HepG2 (cell line): ENCODE measurements at places on chromosomes 2 and 18.

- no peak for DNase-seq
Observed at GRCh38 chr2:33764551-33764950, 165.5 kb upstream of the FAM98A start.

DNA sequence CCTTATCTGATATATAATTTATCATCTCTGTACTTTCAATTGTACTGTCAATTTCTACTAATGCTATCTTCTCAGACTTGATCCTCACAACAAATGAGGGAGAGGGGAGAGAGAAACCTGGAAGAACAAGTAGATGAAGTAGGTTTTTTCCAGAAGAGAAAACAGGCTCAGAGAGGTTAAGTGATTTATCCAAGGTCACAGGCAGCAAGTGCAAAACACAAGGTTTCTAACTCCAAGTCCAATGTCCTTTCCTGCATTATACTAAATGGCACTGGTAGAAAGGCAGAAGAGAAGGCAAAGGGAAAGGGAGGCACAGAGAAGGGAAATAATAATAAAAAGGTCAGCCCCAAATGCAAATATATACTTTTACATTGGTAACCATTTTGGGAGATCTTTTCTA is 7.5 kb downstream of the MEX3C start:
- DNase-seq, result no peak

GRCh38 chr2:230441227-230441897 is 25.4 kb downstream of the SP100 start:
- no peak for DNase-seq

DNA sequence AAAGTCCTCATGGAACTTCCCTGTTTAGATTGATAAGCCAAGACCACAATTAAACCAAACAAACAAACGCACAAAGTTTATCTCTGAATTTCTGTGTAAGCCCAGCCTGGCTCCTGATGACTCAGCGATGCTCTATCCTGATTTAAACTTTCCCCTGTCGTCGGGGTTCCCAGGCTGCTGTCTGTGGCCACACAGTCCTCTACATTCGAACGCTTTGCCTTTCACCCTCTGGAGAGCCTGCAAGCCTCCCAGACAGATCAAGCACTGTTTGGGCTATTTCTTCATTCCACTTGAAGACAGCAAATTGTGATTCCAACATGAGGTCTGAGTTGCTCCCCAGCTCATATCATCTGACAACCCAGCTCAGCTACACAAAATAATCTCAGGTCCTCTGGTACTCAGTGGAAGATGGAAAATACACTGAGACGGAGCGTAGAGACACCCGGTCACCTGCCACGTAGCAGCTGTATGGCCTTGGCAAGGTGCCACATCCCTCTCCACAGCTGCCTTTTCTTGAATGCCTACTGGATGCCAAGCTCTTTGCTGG is 51.2 kb downstream of the CYRIA start:
- DNase-seq, result no peak

DNA sequence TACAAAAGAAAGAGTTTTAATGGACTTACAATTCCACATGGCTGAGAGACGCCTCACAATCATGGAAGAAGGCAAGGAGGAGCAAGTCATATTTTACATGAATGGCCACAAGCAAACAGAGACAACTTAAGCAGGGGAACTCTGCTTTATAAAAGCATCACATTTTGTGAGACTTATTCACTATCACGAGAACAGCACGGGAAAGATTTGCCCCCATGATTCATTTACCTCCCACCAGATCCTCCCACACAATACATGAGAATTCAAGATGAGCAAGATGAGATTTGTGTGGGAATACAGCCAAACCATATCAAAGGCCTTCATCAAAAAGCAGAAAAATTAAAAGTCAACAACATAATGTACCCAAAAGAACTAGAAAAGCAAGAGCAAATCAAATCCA is 111.0 kb upstream of the RPRM start:
- DNase-seq, result no peak

- DNase-seq, result no peak
Observed at GRCh38 chr2:154466226-154466625, 232.3 kb upstream of the KCNJ3 start.

DNA sequence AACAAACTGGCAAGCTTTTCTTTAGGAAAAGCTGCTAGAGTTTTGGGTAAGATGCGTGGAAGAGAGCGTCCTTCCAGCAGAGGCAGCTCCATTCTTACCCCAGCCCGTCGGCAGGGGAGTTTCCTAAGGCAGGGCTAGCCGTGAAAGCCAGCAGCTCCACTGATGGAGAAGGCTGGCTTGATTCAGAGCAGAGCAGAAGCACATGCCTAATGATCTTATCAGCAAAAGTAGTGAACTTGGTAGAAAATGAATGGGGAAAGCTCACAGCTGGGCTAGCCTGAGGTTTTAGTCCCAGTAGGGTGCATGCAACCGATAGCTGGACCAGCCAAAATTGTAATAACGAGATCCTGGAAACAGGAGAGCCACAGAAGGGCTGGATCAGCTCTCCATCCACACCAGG is 20.8 kb downstream of the LAMA1 start:
- DNase-seq, result no peak

GRCh38 chr2:219626540-219626939 is 890 bp upstream of the SLC4A3 start:
- peak; percentile 35 for DNase-seq

DNA sequence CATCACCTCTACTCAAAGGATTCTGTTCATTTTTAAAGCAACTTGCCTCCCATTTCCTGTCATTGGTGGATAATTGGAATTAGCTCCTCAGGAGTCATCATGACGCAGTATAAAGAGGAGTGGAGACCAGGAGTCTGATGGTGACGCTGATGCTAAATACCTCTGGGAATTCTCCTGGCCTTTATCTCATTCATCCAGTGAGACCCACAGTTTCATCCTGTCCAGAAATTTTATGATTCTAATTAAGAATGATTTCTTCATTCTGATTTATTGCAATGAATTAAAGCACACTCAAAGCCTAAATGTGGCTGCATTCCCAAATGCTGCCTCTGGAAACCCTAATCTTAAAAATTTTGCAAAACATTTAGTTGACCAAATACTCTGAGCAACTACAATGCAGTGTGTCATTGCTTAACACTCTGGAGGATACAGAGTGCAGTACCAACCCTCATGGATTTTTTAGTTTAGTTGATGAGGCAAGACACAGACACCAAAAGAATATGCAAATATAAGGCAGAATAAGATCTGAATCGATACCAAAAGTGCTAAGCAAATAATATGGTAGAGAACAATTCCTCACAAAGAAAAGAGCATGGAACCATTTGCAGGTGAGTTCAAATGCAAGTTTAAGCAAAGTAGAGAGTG is 236.2 kb downstream of the ETAA1 start:
- DNase-seq, result no peak

DNA sequence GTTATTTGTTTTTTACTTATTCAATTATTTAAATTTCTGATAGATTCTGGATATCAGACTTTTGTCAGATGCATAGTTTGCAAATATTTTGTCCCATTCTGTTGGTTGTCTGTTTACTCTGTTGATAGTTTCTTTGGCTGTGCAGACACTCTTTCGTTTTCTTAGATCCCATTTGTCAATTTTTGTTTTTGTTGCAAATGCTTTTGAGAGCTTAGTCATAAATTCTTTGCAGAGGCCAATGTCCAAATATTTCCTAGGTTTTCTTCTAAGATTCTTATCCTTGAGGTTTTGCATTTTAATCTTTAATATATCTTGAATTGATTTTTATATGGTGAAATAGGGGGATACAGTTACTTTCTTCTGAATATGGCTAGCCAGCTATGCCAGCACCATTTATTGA is 112.7 kb upstream of the SESTD1 start:
- DNase-seq, result no peak

DNA sequence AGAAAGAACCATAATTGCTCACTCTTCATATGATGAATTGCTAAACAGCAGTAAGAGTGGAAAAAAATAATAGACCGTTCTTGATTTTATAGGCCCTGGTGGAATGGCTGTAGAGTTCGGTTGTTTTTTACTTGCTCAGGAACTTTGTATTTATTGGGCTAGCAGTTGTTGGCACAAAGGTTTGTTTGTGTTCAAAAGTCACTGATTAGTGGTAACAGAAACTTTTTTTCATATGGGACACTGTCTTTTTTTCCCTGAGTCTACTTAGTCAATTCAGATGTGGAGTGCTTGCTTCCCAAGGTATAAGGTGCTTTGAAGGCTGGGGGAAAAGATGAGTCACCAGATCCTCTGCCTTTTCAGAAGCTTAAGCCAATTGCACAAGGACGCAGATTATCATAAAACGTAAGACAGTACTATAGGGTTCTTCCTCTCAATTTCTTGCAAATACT is 25.8 kb downstream of the PHLPP1 start:
- DNase-seq, result peak; percentile 93

- DNase-seq, result peak; percentile 90
Observed at GRCh38 chr2:54666634-54667265, 56.7 kb upstream of the EML6 start.

GRCh38 chr2:31004257-31004656 is 134.0 kb downstream of the GALNT14 start:
- no peak for DNase-seq

GRCh38 chr2:49286045-49286444 is 131.7 kb upstream of the FSHR start:
- no peak for DNase-seq

DNA sequence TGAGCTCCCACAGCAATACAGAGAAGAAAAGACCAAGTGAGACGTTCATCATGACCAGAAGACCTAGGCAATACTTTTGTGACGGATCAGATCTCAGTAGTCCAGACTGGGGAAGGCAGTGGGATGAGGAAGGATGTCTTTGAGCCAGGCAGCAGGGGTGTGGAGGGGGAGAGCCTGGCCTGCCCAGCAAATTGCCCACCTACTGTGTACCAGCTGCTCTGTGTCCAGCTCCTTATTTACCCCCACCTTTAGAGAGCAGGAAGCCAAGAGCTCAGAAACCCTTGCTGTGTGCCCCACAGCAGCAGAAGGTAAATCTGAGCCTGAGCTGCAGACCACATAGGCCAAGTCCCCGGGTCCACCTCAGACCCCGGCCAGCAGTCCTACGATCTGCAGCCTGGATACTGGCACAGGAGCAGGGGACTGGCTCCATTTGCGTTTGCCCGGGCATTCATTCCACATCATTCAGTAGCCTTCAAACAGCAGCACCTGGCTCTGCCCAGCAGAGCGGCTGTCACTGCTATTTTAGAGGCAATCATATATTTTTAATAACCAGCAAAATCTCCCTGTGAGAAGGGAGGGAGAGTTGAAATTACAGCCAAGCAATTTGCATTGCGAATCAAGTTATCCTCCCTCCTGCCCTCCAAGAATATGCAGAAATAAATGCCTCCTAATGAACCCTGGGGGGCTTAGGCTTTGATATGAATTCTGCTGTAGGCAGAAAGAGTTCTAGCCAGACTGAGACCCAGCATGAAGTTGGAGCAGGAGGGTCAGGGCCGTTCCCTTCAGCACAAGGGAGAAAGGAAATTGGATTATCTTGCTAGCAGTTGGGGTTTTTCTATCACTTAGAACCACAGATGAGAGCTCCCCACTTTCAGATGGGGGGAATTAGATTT is 110.0 kb upstream of the FZD7 start:
- no peak for DNase-seq

GRCh38 chr2:159612255-159612901 is 4.0 kb downstream of the BAZ2B start:
- no peak for DNase-seq

DNA sequence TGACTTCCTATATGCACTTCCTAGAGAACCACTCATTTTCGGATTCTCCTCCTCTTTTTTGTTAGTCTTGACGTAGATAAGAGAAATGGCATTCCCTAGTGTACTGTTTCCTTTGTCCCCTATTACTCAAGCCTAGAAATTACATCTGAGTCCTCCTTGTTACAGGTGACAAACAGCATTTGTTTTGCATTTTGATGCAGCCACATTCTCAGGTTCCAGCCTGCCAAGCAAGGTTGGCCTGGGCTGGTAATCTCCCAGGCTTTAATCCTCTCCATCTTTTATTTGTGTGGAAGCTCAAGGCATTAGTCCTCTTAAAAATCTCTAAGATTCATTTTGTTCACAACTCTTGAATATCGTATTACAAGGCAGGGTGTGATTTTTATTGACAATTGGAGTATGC is 318.0 kb upstream of the NRP2 start:
- DNase-seq, result no peak

GRCh38 chr2:65076345-65076710 is 20.1 kb downstream of the CEP68 start:
- no peak for DNase-seq

DNA sequence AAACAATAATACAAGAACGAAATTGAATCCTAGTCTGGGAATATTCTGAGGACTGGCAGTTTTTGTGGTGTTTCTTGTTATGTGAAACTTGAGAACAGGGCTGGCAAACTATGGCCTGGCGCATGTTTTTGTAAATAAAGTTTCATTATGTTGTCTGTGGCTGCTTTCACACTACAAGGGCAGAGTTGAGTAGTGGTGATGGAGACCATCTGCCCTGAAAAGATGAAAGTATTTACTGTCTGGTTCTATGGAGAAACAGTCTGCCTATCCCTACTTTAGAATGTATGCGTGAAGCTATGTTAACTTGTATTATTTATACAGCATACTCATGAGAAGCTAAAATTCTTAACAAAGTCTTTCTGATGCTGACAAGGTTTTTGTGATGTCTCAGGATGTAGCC is 351.9 kb downstream of the LRRTM1 start:
- DNase-seq, result no peak

DNA sequence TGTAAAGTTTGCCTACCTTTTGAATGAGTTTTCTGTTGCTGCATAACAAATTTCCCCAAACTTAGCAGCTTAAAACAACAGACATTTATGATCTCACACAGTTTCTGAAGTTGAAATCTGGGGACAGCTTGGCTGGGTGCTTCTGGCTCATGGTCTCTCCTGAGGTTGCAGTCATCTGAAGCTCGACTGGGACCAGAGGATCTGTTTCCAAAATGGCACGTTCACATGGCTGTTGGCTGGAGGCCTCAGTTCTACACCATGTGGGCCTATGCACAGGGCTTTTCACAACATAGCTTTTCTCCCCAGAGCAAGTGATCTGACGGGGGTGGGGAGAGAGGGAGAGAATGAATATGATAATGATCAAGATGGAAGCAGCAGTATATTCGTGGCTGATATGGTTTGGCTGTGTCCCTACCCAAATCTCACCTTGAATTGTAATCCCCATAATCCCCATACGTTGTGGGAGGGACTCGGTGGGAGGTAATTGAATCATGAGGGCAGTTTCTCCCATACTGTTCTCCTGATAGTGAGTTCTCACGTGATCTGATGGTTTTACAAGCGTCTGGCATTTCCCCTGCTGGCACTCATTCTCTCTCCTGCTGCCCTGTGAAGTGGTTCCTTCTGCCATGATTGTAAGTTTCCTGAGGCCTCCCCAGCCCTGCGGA is 3.5 kb downstream of the RALB start:
- DNase-seq, result no peak

GRCh38 chr18:48728204-48728833 is 189.5 kb downstream of the CTIF start:
- DNase-seq, result no peak
